ENCODE measurements at places on chromosomes 6 and 20. TPM values are rescaled to one million over a fixed set of nuclear protein-coding genes. Genes with fewer than 3 reads are reported as not detected.

DNA sequence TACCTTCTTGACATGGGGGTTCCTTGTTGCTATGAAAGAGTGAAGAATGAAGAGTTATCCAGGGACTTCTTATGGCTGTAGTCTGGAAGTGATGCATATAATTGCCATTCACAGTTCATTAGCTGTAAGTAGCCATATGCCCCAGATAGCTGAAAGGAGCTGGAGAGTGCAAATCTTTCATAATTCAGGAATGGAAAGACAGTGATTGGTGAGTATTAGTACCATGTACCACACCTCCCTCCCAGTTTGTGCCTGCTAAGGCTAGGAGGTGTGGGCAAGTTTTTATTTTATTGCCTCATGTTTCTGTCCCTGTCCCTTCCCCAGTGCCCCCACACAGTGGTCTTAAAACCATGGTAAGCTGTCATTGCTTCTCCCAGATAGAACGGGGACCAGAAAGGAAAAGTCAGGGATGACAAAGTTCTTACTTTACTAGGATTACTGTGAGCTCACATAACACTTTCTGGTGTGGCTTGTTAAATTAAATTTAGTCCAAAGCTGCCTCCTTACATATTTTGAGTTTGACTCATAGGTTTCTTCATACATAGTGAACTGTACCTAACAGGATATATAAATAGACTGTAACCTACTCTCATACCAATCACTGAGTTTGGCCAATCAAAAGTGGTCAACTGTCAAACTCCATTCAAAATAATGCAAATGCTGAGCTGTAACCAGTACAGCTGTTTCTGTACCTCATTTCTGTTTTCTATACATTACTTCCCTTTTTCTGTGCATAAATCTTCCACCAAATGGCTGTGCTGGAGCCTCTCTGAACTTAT, 119.4 kb downstream of the RFPL4B start:
- no peak overlapping the region for H3K4me3 ChIP-seq
- H3K4me1 ChIP-seq: no peaks in the 10 kb centered on the region
- no peak overlapping the region for H3K27ac ChIP-seq
- no peaks in the 10 kb centered on the region for H3K36me3 ChIP-seq
- no peaks in the 10 kb centered on the region for H3K27me3 ChIP-seq
- DNase-seq: no peak

GRCh38 chr6:102660303-102660702, 1266.8 kb downstream of the GRIK2 start:
- DNase-seq: peak; percentile 22
- H3K27me3 ChIP-seq: no peaks in the 10 kb centered on the region
- no peaks in the 10 kb centered on the region for H3K36me3 ChIP-seq
- no peaks in the 10 kb centered on the region for H3K4me1 ChIP-seq
- H3K4me3 ChIP-seq: no peak overlapping the region

- peaks cover 30% of the 10 kb centered on the region for H3K4me1 ChIP-seq
- no peak overlapping the region for H3K4me3 ChIP-seq
- DNase-seq: no peak
- no peaks in the 10 kb centered on the region for H3K27me3 ChIP-seq
These were observed 1.6 kb downstream of the TPMT start for GRCh38 chr6:18153311-18153703.

- no peaks in the 10 kb centered on the region for H3K27me3 ChIP-seq
- DNase-seq: no peak
- peak overlapping the region; percentile 84 for H3K27ac ChIP-seq
- no peaks in the 10 kb centered on the region for H3K36me3 ChIP-seq
- no peak overlapping the region for H3K4me3 ChIP-seq
These were observed 89.2 kb downstream of the RSPH3 start for GRCh38 chr6:158910484-158911440.

DNA sequence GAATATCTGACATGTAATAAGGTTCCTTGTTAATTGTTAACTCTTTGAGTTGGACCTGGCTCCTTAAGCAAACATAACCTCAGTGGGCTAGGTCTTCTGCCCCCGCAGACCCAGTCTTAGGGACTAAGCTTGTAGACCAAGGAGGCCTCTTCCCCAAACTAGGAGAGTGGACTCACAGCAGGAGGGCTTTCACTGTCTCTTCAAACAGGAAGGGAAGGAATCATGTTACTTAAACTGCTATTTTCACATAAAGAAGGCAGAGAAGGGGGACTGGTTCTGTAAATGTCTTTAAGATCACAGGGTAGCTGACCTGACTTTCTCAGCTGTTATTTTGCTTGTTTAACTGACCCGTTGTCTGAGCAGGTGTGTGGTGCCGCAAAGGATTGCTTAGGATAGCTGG, 34.9 kb upstream of the PRDM1 start:
- no peak overlapping the region for H3K4me3 ChIP-seq
- peaks cover 2% of the 10 kb centered on the region for H3K4me1 ChIP-seq
- H3K36me3 ChIP-seq: no peaks in the 10 kb centered on the region
- no peak for DNase-seq
- no peaks in the 10 kb centered on the region for H3K27me3 ChIP-seq

DNA sequence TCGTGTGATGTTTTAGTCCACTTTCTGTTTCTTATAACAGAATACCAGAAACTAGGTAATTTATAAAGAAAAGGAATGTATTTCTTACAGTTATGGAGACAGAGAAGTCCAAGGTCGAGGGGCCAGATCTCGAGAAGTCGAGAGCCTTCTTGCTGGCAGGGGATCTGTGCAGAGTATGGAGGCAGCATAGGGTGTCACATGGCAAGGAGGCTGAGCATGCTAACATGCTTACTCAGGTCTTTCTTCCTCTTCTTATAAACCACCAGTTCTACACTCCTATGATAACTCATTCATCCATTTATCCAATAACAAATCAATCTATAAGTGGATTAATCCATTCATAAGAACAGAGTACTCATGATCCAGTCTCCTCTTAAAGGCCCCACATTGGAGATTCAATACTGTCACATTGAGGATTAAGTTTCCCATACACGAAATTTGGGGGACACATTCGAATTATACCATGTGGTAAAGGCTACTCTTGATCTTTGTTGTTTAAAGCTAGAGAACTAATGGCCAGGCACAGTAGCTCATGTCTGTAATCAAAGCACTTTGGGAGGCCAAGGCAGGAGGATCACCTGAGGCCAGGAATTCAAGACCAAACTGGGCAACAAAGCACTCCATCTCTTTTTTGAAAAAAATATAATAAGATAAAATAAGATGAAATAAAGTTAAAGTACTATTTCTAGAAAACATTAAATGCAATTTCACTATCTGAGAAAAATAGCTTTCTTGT, 2.1 kb downstream of the GOPC start:
- H3K27ac ChIP-seq: no peak overlapping the region
- H3K27me3 ChIP-seq: no peaks in the 10 kb centered on the region
- no peak for DNase-seq
- H3K4me3 ChIP-seq: peak overlapping the region; percentile 96

DEFB124 gene
- total RNA-seq: not detected

GRCh38 chr6:11702500-11703130, 76.0 kb downstream of the ADTRP start:
- H3K4me1 ChIP-seq: peaks cover 13% of the 10 kb centered on the region
- H3K4me3 ChIP-seq: no peak overlapping the region
- H3K27me3 ChIP-seq: no peaks in the 10 kb centered on the region
- no peaks in the 10 kb centered on the region for H3K36me3 ChIP-seq

DNA sequence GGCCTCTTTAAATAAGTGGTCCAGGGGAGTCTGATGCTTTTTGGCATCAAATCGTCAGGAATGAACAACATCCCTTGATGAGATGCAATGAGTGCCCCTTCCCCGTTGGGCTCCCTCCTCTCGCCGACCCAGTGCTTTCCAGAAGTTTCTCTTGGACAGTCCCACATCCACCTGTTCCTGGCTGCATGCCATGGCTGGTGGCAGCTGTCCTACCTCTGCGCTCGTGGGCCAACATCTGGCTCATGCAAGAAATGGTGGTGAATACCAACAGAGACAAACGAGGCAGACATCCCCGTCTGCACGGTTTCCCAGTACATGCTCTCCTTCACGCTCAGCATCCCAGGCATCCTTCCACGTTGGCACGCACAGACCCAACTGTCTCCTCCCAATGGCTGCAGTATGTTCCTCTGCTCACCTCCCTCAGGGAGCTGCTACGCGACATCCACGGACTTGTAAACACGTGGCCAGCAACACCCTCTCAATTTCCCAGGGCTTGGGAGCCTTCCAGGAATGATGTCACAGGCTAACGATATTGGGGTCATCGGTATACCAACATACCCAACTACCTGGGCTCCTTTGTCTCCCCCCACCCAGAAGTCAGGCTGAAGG, 37.5 kb downstream of the PPP1R3G start:
- DNase-seq: no peak
- no peak overlapping the region for H3K4me3 ChIP-seq
- no peaks in the 10 kb centered on the region for H3K36me3 ChIP-seq

DNA sequence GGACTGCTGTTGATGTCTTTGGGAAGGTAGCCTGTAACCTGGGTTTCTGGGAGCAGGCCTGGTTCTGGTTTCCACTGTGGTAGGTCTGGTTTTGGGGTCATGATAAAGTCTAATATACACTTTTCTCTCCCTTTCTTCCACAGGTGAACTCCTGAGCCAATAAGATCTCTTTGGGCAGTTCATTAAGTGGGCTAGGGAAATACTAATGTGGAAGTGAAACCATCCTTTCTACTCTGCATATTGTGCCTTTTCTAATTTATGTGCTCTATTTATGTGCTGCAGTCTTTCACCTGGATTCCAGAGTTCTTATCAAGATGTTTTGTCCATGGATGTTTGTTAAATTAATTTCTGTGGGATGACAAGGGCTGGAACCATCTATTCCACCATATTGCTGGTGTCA, 165.7 kb upstream of the PTPRK start:
- no peak overlapping the region for H3K4me3 ChIP-seq
- H3K27ac ChIP-seq: no peak overlapping the region
- H3K36me3 ChIP-seq: no peaks in the 10 kb centered on the region

PHF10 gene
- 37.0 TPM for total RNA-seq

DNA sequence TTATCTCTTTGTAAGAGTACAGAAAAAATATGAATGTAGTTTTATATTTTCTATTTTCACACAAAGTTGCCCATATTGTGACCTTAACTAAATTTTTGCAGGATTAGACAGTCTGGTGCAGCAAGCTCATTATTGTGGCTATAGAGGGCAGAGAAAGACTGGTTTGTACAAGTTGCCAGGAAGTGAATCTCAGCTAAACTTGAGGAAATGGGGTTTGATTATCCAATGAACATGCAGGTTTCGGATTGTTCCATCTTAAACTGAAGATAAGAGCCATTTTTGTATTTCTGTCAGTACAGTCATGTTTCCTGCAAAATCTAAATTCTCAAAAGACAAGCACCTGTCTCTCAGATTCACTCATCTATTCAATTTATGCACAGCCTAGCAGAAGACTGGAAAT, 390.9 kb downstream of the MMUT start:
- no peaks in the 10 kb centered on the region for H3K4me1 ChIP-seq
- H3K27ac ChIP-seq: no peak overlapping the region
- H3K27me3 ChIP-seq: no peaks in the 10 kb centered on the region

PNLDC1 gene
- total RNA-seq: 0.18 TPM

DNA sequence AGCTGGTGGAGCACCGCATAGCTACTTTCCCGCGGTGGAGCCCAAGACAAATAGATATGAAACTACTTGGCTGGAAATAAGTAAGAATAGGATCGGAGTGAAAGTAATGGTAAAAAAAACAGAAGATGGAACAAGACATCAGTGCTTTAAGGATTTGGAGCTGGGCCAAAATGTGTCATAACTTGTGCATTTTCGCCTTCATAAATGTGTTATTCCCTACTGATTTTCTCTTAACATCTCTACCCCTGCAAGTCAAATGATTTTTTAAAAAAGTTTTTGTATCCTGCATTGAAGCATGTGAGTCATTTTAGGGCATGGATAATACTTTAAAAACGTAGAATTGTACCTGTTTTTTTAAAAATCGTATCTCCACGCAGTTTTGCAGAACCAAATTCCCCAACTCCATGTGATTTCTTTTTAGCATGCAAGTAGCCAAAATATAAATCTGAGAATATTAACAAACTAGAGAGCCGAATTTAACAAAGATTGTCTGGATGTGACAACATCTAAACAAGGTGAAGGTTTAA, 882 bp upstream of the FAM184A start:
- H3K36me3 ChIP-seq: no peaks in the 10 kb centered on the region
- peak overlapping the region; percentile 72 for H3K27ac ChIP-seq
- peak overlapping the region; percentile 58 for H3K4me3 ChIP-seq
- no peaks in the 10 kb centered on the region for H3K4me1 ChIP-seq
